ENCODE measurements at places on chromosomes 6 and 20.

GRCh38 chr20:46985250-46985649 is 90.6 kb downstream of the EYA2 start:
- no peak overlapping the region for H3K27ac ChIP-seq
- peaks cover 5% of the 10 kb centered on the region for H3K4me1 ChIP-seq
- no peak for DNase-seq

DNA sequence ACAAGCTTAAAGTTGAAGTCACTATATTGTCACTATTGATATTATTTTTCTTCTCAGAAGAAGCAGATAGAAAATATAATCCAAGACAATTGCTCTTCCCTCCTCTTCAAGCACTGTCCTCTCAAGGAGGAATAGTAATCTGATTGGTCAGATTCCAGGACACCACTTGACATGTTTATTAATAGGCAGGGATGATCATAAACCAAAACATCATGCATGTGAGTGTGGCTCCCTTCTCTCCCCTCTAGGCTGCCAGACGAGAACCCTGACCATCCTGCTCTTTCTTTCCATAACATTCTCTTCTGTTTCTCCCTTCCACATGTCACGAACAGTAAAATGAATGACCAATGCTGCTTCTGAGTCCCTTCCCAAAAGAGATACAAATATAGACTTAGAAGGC is 7.5 kb downstream of the ATG5 start:
- no peaks in the 10 kb centered on the region for H3K27me3 ChIP-seq
- peaks cover 29% of the 10 kb centered on the region for H3K36me3 ChIP-seq
- no peak overlapping the region for H3K4me3 ChIP-seq
- H3K27ac ChIP-seq: no peak overlapping the region
- DNase-seq: no peak
- peaks cover 36% of the 10 kb centered on the region for H3K4me1 ChIP-seq

DNA sequence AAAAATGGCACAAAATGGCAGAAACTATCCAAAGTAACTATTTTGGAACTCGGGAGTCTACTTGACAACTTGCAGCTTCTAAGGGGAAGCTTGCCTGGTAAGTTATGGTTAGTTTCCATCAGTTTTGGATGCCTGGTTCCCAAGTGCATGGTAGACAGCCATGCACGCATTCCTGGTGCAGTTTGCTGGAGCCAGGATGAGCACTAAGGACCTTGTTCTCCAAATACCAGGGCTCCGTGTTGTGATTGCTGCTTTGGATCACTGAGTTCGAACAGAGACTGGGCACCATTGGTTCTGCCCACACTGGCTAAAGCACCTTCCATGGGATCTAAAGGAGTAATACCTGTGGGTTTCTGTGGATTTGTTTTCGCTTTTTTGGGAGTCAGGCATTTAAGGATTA is 103.7 kb downstream of the FAM120B start:
- H3K4me3 ChIP-seq: no peak overlapping the region
- no peak for DNase-seq
- no peaks in the 10 kb centered on the region for H3K27me3 ChIP-seq
- H3K4me1 ChIP-seq: no peaks in the 10 kb centered on the region
- H3K36me3 ChIP-seq: peaks cover 16% of the 10 kb centered on the region

GRCh38 chr6:125188594-125189203 is 35.1 kb downstream of the TPD52L1 start:
- H3K4me1 ChIP-seq: peaks cover 5% of the 10 kb centered on the region
- no peaks in the 10 kb centered on the region for H3K27me3 ChIP-seq
- H3K27ac ChIP-seq: no peak overlapping the region
- H3K4me3 ChIP-seq: no peak overlapping the region

GRCh38 chr20:52895701-52896100 is 76.5 kb upstream of the TSHZ2 start:
- peaks cover 18% of the 10 kb centered on the region for H3K27me3 ChIP-seq
- DNase-seq: no peak
- H3K4me1 ChIP-seq: no peaks in the 10 kb centered on the region
- H3K4me3 ChIP-seq: no peak overlapping the region
- H3K36me3 ChIP-seq: no peaks in the 10 kb centered on the region
- no peak overlapping the region for H3K27ac ChIP-seq

- H3K27ac ChIP-seq: peak overlapping the region; percentile 58
- peaks cover 95% of the 10 kb centered on the region for H3K36me3 ChIP-seq
- DNase-seq: no peak
- no peak overlapping the region for H3K4me3 ChIP-seq
- H3K4me1 ChIP-seq: peaks cover 98% of the 10 kb centered on the region
Observed at GRCh38 chr20:31713312-31714273, 9.1 kb downstream of the BCL2L1 start.

- H3K4me1 ChIP-seq: peaks cover 12% of the 10 kb centered on the region
- H3K27ac ChIP-seq: no peak overlapping the region
- H3K36me3 ChIP-seq: no peaks in the 10 kb centered on the region
- no peak for DNase-seq
Observed at GRCh38 chr6:99605074-99605734, 1.4 kb upstream of the PRDM13 start.

GRCh38 chr6:75855052-75855451 is 106.0 kb downstream of the MYO6 start:
- H3K27ac ChIP-seq: no peak overlapping the region
- H3K4me1 ChIP-seq: no peaks in the 10 kb centered on the region
- DNase-seq: peak; percentile 19

- H3K36me3 ChIP-seq: no peaks in the 10 kb centered on the region
- H3K4me1 ChIP-seq: no peaks in the 10 kb centered on the region
- H3K27ac ChIP-seq: no peak overlapping the region
- no peak for DNase-seq
Observed at GRCh38 chr6:87832025-87832825, 130.2 kb upstream of the AKIRIN2 start.

DNA sequence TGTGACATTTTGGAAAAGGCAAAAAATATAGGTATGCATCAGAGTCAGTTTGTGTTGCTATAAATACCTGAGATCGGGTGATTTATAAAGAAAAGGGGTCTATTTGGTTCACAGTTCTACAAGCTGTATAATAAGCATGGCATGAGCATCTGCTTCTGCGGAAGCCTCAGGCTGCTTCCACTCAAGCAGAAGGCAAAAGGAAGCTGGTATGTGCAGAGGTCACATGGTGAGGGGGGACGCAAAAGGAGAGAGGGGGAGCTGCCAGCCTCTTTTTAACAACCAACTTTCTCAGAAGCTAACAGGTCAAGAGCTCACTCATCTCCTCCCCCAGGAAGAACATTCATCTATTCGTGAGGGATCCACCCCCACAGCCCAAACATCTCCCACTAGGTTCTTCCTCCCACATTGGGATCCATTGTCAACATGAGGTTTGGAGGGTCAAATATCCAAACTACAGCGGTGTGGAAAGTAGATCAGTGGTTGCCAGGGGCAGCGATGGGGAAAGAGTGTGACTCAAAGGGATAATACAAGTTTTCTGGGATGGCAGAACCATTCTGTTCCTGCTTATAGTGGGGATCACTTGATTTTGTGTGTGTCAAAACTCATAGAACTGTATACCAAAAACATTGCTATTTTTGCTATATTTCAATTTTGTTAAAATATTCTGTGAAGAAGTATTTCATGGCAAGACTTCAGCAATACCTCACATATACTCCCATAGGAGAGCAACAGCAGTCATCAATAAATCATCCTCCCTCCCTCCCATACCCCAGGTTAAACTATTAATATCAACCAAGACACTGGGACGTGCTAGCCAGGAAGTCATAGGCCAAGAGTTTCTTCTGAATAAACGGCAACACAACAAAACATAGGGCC is 9.9 kb upstream of the FAM50B start:
- no peak overlapping the region for H3K27ac ChIP-seq
- no peak overlapping the region for H3K4me3 ChIP-seq
- no peak for DNase-seq
- H3K4me1 ChIP-seq: no peaks in the 10 kb centered on the region
- peaks cover 12% of the 10 kb centered on the region for H3K27me3 ChIP-seq
- H3K36me3 ChIP-seq: no peaks in the 10 kb centered on the region

GRCh38 chr6:108156180-108156937 is 9.5 kb upstream of the NR2E1 start:
- no peaks in the 10 kb centered on the region for H3K36me3 ChIP-seq
- no peak overlapping the region for H3K27ac ChIP-seq
- DNase-seq: no peak
- H3K4me1 ChIP-seq: no peaks in the 10 kb centered on the region
- peaks cover 16% of the 10 kb centered on the region for H3K27me3 ChIP-seq
- H3K4me3 ChIP-seq: no peak overlapping the region

GRCh38 chr6:71419217-71420094 is 130.8 kb downstream of the OGFRL1 start:
- no peaks in the 10 kb centered on the region for H3K36me3 ChIP-seq
- no peaks in the 10 kb centered on the region for H3K27me3 ChIP-seq
- no peak overlapping the region for H3K4me3 ChIP-seq
- no peaks in the 10 kb centered on the region for H3K4me1 ChIP-seq
- no peak for DNase-seq

DNA sequence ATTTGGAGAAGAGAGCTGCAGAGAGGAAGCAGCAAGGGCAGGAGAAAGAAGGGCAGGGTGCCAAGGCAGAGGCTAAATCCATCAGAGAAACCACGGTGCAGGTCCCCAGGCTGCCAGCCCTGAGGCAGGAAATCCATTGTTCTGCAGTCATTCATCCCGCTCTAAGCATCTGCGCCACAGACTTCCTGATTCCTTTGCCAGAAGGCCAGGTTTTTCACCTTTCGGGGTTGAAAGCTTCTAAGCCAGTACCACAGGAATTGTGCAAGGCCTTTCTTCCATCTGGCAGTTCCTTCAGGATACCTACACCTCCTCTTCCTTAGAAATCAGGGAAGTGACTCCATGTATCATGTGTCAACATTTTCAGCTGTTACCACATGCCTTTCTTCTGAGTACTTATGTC is 45.6 kb downstream of the ADGRF5 start:
- no peaks in the 10 kb centered on the region for H3K4me1 ChIP-seq
- peaks cover 2% of the 10 kb centered on the region for H3K27me3 ChIP-seq
- H3K36me3 ChIP-seq: no peaks in the 10 kb centered on the region
- H3K4me3 ChIP-seq: no peak overlapping the region
- no peak overlapping the region for H3K27ac ChIP-seq
- DNase-seq: no peak

DNA sequence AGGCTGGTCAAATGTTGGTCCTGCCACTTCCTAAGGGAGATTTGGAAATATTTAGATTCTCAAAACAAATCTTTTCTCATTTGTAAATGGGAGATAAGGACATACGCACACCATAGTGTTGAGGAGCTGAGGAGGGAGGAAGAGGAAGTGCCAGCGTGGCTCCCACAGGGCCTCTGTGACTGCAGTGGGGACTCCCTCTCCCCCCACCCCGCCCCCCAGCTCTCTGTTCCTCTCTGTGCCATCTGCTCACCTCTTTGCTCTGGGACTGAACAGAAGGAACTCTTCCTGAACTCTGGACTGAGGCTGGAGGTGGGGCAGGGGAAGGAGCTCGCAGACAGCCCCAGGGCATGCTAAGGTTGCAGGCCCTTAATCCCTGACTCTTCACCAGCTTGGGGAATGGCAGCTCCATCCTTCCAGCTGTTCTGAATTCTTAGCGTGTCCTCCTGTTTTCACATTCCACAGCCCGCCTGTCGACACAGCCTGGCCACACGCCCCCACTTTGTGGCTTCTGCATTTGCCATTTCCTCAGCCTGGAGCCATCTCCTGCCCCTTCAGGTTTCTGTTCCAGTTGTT is 11.4 kb downstream of the DDX27 start:
- H3K4me3 ChIP-seq: no peak overlapping the region
- no peaks in the 10 kb centered on the region for H3K4me1 ChIP-seq
- no peak for DNase-seq
- no peaks in the 10 kb centered on the region for H3K27me3 ChIP-seq
- peaks cover 83% of the 10 kb centered on the region for H3K36me3 ChIP-seq

- H3K4me3 ChIP-seq: no peak overlapping the region
- H3K36me3 ChIP-seq: peaks cover 19% of the 10 kb centered on the region
- DNase-seq: no peak
- no peak overlapping the region for H3K27ac ChIP-seq
Observed at GRCh38 chr20:3901028-3901705, 12.0 kb downstream of the PANK2 start.

DNA sequence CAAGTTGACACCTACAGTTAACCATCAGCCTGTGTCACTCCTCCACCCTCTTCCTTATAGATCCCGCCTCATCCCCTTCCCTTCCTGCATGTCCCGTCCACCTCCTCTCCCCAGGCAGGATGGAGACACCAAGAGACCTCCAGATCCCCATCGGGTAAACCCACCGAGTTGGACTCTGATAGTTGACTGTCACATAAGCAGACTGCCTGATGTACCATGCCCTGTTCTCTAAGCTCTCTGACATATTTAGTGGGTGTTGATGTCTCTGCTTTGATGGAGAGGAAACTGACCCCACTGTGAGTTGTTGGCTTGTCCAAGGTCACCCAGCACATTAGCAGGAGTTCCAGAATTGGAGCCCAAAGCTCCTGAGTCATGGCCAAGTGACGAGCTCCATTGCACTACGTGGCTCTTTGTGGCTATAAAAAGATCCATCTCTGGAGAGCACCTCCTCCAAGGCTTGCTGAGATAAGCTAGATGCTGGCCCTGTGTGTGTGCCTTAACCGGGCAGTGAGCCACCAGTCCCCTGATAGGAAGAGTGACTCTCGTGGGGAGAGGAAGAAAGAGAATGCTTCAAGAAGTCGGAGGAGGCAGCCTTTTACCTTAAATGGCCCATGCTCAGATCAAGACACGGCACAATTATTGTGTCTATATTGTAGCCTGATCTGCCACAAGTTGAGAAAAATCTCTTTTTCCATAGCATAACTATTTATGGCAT is 236.0 kb upstream of the ECI2 start:
- no peak overlapping the region for H3K4me3 ChIP-seq
- no peak overlapping the region for H3K27ac ChIP-seq
- H3K27me3 ChIP-seq: no peaks in the 10 kb centered on the region
- H3K36me3 ChIP-seq: no peaks in the 10 kb centered on the region

DNA sequence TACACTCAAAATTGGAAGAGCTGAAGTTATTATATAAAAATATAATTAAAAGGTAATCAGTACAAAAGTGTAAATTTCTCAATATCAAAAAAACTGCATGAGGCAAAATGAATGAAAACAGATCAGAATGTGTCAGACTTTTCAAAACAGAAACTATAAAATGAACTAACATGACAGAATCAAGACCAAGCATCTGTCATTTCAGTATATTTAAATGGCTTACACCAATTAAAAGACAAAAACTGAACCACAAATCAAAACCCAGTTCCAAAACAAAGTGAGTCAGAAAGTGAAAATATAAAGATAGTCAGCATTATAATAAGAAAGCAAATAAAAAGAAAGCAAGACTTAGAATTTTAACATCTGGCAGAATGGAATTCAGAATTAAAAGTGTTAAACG is 289.7 kb downstream of the UBE3D start:
- H3K4me3 ChIP-seq: no peak overlapping the region
- no peaks in the 10 kb centered on the region for H3K36me3 ChIP-seq
- no peaks in the 10 kb centered on the region for H3K4me1 ChIP-seq
- H3K27ac ChIP-seq: no peak overlapping the region
- H3K27me3 ChIP-seq: no peaks in the 10 kb centered on the region

- no peaks in the 10 kb centered on the region for H3K36me3 ChIP-seq
- H3K4me1 ChIP-seq: peaks cover 6% of the 10 kb centered on the region
- no peak overlapping the region for H3K27ac ChIP-seq
- DNase-seq: no peak
Observed at GRCh38 chr6:136767103-136767502, 25.2 kb downstream of the MAP3K5 start.

DNA sequence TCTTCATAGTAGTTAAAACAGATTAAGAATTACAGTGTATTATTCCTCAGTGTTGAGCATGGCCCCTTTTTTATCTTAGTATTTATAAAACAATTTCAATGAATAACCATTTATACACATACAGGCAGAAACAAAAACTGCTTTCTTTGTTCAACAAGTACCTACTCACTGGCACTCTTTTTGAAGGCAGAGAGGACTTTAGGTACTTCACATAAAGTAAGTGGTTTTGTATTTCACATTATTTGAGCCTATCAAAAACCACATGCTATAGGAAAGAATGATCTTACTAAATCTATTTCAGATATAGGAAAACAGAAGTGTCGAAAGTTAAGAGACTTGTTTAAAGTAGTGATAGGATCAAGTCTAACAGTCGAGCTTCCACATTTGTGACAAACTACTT is 73.8 kb downstream of the PRKN start:
- no peaks in the 10 kb centered on the region for H3K36me3 ChIP-seq
- H3K4me1 ChIP-seq: no peaks in the 10 kb centered on the region
- no peak overlapping the region for H3K27ac ChIP-seq
- no peak for DNase-seq

Data from DND-41 (cell line).